ENCODE measurements at places on chromosomes 3 and 15. TPM values are rescaled to one million over a fixed set of nuclear protein-coding genes. Genes with fewer than 3 reads are reported as not detected.

- no peak for DNase-seq
Measured at GRCh38 chr15:57432141-57432741, 55.9 kb downstream of the CGNL1 start.

GRCh38 chr15:58306591-58307312 is 125.0 kb upstream of the LIPC start:
- no peak for DNase-seq

DNA sequence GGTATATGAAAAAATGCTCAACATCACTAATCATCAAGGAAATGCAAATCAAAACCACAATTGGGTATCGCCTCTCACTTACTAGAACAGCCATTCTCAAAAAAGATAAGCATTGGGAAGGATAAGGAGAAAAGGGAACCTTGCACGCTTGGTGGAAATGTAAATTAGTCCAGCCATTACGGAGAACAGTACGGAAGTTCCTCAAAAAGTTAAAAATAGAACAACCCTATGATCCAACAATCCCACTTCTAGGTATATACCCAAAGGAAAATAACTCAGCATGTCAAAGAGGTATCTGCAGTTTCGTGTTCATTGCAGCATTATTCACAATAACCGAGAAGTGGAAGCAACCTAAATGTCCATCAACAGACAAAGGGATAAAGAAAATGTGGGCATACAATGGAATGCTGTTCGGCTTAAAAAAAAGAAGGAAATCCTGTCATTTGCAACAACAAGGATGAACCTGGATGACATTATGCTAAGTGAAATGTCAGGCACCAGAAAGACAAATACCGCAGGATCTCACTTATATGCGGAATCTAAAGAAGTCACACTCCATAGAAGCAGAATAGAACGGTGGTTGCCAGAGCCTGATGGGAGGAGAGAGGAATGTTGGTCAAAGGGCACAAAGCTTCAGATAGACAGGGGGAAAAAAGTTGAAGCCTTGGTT is 11.7 kb upstream of the CMTM7 start:
- no peak for DNase-seq

- DNase-seq = no peak
Measured at GRCh38 chr3:186772281-186772694, 11.1 kb upstream of the EIF4A2 start.

DNA sequence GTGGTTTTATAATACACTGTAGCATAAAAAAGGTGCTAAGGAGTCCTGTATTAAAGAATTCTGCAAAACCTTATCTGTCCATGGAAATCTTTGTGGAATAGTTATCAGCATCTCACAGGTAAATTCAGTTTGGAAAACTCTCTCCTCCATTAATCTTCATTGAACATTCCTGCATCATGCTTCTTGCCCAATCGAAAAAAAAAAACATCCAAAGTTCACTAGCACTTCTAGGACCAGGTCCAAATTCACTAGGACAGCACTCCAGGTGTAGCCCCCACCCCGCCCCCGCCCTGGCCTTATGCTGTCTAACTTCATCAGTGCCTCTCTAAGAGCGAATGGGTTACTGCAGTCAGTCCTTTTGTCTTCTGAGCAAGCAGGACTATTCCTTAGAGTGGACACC is 138.6 kb downstream of the PLD1 start:
- DNase-seq = no peak

GRCh38 chr15:92531406-92531805 is 124.2 kb downstream of the FAM174B start:
- no peak for DNase-seq

GRCh38 chr3:73827725-73828211 is 203.0 kb upstream of the PDZRN3 start:
- no peak for DNase-seq

- DNase-seq = no peak
Measured at GRCh38 chr3:65233561-65233960, 545.8 kb upstream of the ADAMTS9 start.

- no peak for DNase-seq
Measured at GRCh38 chr3:113501597-113501996, 13.4 kb downstream of the SPICE1 start.

GRCh38 chr15:91857772-91858171 is 4.3 kb downstream of the SLCO3A1 start:
- DNase-seq = no peak

GRCh38 chr3:186516646-186517045 is 27.5 kb downstream of the CRYGS start:
- DNase-seq = no peak

- no peak for DNase-seq
Measured at GRCh38 chr15:62547584-62547983, 382.5 kb upstream of the C2CD4B start.

DNA sequence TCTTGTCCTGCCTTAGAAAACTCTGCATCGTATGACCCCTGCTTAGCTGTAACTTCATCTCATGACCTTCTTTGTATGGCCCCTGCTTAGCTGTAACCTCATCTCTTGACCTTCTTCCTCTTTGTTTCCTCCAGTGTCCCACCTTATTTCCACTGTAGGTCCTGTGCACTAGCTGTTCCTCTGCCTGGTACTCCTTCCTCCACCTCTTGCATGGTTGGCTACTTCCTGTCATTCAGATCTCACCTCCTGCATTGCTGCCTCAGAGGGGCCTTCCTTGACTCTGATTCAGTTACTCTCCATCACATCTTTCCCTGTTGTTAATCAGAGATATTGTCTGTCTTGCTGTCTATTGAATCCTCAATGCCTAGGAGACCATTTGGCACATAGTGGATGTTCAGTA is 63.2 kb downstream of the PDE8A start:
- DNase-seq = no peak

- DNase-seq = no peak
Measured at GRCh38 chr3:105362021-105362665, 4.6 kb upstream of the ALCAM start.

GRCh38 chr3:56878074-56878473 is 76.3 kb upstream of the ARHGEF3 start:
- DNase-seq = no peak

DNA sequence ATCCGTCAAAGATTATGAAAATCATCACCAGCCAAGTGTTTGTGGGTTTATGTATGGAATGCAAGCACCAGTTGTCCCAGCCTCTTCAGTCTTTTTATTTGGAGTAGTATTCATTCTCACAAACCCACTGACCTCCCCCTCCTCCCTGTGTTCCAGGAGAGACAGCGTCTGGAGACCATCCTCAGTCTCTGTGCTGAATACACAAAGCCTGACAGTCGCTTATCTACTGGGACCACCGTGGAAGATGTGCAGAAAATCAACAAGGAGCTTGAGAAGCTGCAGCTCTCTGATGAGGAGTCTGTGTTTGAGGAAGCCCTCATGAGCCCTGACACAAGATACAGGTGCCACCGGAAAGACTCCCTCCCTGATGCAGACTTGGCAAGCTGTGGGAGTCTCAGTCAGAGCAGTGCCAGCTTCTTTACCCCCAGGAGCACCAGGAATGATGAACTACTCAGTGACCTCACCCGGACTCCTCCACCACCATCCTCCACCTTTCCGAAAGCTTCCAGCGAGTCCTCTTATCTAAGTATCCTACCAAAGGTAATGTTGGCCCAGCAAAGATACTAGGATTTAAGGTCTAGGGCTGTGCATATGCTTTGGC is 54.2 kb downstream of the PHLDB2 start:
- DNase-seq = no peak

DNA sequence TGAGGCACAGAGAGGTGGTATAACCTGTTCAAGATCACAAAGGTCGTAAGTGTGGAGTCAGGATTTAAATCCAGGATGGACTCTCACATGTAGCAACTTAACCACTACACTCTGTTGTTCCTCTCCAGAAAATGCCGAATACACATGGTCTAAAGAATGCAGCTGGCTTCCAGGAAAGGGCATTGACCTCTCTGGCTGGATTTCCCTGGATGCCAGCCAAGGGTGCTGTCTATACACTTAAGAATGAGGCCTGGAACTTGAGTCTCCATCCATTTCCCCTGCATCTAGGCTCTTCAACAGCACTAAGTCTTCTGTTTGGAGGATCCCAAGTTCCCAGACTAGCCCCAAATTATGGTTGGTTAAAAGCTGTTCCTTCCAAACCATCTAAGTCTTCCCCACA is 60.5 kb downstream of the CERS3 start:
- DNase-seq = no peak

GRCh38 chr3:65761446-65762234 is 277.1 kb downstream of the MAGI1 start:
- no peak for DNase-seq

- DNase-seq = no peak
Measured at GRCh38 chr3:44186111-44186672, 55.5 kb upstream of the TOPAZ1 start.

GRCh38 chr15:64912379-64913325 is 950 bp downstream of the ANKDD1A start:
- DNase-seq = no peak

DNA sequence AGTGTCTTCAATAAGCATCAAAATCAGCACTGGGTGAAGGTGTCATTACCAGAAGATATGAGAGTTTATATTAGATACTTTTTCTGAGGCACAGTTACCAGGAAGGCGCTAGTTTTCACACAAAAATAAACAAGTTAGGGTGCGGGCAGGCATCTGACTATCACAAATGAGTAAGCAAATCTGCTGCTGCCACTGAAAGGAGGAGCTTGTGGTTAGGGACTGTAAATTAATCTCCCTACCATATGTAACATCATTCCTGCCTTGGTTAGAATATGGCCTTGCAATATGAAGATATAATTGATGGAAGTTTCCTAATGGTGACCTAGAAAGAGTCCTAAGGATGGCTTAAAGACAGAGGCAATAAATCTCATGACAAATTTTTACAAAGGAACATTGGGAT is 19.5 kb upstream of the EID1 start:
- no peak for DNase-seq

DNA sequence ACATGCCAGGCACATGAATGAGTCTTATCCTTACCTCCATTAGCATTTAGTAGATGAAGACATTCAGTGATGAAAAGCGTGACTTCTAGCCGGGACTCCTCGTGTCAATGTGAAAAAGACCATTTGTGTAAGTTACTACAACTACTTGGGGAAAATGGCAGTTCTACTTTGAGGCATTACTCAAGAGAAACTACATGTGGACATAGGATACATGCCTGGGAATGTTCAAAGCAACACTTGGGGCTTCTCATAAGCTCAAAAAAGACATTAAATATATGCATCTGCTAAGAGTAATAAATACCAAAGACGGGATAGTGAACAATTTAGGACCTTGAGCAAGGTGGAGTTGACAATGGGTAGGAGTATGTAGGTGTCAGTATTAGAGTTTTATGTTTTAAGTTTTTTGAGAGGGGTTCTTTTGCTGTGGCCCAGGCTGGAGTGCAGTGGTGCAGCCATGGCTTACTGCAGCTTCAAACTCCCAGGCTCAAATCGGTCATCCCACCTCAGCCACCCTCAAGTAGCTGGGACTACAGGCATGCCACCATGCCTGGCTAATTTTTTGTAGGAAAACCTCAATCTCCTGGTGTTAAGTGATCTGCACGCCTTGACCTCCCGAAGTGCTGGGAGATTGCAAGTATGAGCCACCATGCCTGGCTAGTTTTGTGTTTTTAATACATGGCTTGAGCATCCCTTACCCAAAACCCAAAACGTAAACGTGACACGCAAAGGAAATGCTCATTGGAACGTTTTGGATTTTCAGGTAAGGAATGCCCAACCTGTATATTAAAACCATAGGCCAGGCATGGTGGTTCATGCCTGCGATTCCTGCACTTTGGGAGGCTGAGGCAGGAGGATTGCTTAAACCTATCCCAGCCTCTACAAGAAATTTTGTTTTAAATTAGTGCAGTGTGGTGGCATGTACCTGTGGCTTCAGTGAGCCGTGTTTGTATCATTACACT is 3.9 kb downstream of the RPLP1 start:
- DNase-seq = no peak

DNA sequence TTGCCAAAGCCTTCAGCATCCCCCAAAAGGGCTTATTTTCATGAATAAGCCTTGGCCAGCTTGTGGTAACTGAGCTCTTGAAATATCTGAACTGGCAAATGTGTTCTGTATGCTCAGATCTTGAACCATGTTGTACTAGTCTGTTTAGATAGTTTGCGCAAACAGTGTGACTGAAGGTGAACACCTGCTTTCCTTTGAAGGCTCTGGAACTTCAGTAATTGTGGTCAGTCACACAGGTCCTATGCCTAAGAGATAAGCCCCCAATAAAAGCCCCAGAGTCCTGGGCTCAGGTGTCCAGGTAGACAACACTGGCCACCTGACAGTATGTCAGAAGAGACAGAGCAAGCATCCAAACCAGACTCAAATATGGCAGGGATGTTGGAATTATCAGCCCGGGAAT is 5.4 kb downstream of the TUBGCP5 start:
- no peak for DNase-seq

- DNase-seq = no peak
Measured at GRCh38 chr15:76912430-76912829, 7.3 kb upstream of the SCAPER start.

DNA sequence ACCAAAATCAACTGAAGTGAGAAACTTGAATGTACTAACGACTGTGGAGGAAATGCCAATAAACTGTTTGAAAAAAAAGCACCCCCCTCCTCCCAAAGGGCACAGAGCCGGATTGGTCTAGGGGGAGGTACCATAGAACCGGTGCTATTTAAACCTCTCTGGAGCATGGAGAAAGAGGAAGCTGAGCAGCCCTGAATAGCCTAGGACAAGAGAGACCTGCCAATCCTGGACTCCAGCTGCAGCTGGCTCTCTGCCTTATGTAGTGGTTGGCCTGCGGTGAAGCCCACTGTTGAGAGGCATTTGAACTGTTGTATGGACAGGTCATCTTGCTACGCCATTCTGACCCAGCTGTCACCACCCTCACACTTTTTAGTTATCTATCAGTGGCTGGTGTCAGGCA is 1.5 kb upstream of the SH3GL3 start:
- DNase-seq = no peak

GRCh38 chr15:68781766-68782588 is 38.7 kb downstream of the ANP32A start:
- DNase-seq = no peak

GRCh38 chr15:60021589-60022378 is 17.7 kb downstream of the FOXB1 start:
- DNase-seq = no peak

Gene VIPR1
- 0.74 TPM for polyA plus RNA-seq

Gene TGM4
- polyA plus RNA-seq = 0.07 TPM

Gene DAZL
- not detected for polyA plus RNA-seq

Gene UROC1
- 0.11 TPM for polyA plus RNA-seq

Gene CHRM5
- 0.07 TPM for polyA plus RNA-seq

Gene ADAMTSL3
- 4.5 TPM for polyA plus RNA-seq

Gene PLA2G4E
- polyA plus RNA-seq = not detected

Gene CPNE4
- polyA plus RNA-seq = 0.19 TPM

Gene STX19
- polyA plus RNA-seq = 0.31 TPM

Gene CCK
- 0.53 TPM for polyA plus RNA-seq

Gene CCDC33
- polyA plus RNA-seq = 3.9 TPM

Gene ATP13A5
- polyA plus RNA-seq = not detected

Gene POPDC2
- 3.8 TPM for polyA plus RNA-seq

Gene LDHAL6B
- 0.19 TPM for polyA plus RNA-seq
